ENCODE measurements at places on chromosomes 2 and 18. TPM values are rescaled to one million over a fixed set of nuclear protein-coding genes. Genes with fewer than 3 reads are reported as not detected.
A peak's percentile ranks its signal among the peaks of the same experiment; 100 is the strongest.

DNA sequence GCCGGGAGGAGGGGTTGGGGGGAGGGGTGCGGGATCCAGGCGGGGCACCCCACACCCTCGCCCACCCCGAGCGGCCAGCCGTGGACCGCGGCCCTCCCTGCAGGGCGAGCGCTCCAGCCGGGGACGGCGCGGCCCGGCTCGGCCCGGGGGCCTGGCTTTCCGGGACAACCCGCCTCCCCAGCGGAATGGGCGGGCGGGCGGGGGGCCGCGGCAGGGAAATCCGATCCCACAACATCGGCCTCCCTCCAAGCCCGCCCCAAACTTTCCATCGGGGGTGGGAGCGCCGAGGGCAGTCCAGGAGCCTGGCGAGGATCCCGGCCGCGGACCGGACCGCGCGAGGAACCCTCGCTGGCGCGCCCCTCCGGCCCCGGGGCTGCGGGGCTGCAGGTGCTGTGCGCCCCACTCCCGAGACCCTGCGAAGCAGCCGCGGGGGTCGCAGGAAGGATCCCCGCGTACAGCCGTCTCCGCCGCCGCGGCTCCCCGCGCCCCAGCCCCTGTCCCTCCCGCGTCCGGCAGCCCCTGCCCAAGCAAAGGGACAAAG is 529 bp downstream of the SEMA4C start:
- peak; percentile 78 for DNase-seq

GRCh38 chr18:78895207-78896001 is 84.2 kb upstream of the SALL3 start:
- DNase-seq = no peak

DNA sequence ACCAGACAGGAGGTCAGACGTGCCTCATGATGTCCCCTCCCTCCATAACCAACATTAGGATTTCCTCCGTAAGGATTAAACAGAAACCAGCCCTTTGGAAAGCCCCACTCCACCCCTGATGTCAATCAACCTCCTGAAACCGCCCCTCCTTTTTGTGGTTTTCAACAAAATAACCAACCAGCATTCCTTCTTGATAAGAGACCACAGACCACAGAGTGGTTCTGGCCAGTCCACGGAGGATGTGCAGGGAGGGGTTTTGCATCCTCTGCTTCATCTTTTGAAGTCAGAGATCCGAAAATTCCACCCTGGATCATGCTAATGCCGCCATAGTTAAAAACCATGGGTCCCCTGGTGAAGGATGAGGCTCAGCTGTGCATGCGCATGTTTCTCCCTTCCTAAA is 180.0 kb upstream of the CCDC150 start:
- no peak for DNase-seq

GRCh38 chr2:105274046-105274445 is 32.5 kb downstream of the GPR45 start:
- DNase-seq = no peak

GRCh38 chr18:10839421-10839820 is 309.9 kb downstream of the PIEZO2 start:
- DNase-seq = no peak

DNA sequence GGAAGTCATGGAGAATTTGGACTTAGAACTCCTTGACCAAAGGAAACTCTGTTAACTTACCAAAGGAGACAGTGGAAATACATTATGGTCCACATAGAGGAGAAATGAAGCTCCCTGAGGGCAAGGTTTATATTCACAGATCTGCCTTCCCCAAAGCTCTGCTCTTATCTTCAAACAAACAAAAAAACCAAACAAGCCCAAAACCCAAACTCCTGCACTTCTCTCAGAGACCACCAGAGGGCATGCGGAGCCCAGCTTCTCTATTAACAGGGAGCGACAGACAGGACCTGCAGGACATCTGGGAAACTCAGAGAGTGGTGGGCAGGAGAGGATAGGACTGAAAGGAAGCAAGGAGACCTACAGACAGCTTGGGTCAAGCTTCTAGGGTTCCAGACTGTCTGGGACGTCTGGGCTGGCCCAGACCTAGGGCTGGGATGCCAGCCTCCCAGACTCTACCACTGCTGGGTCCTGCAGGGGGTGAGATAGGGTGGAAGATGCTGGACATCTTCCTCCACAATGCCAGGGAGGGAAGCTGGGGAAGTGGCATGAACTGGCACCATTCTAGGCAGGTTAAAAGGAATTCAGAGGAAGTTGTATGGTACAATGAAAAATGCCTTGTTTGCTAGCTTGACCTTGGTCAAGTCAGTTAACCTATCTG is 4.0 kb upstream of the WNT10A start:
- no peak for DNase-seq

The INPP5D gene
- 15.1 TPM for polyA plus RNA-seq

The ANKRD30BL gene
- polyA plus RNA-seq = 1.0 TPM

The L3MBTL4 gene
- 6.7 TPM for polyA plus RNA-seq

The ABI2 gene
- 68.2 TPM for polyA plus RNA-seq

The FAM110C gene
- polyA plus RNA-seq = 7.0 TPM

The TMEM169 gene
- 1.0 TPM for polyA plus RNA-seq

The SERPINB3 gene
- not detected for polyA plus RNA-seq

The LBX2 gene
- polyA plus RNA-seq = 0.35 TPM
